HS-27A (cell line): ENCODE measurements at places on chromosomes 2 and 18.

DNA sequence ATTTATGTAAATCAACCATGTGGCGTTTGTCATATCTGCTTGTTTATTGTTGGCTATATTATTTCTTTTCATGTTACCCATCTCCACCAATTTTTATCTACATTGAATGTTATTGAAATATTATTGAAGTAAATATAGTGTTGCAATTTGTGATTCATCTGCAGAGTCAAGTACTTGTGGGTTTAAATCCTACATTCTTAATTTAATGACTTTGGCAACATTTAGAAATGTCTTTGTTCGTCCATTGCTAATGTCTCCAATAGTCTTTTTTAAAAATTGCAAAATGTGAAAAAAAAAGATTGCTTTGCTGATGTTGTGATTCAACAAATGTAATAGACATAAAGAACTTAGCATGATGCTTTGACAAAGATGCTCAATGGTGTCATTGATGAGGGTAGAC, 1572.8 kb upstream of the PIK3C3 start:
- no peak for DNase-seq

DNA sequence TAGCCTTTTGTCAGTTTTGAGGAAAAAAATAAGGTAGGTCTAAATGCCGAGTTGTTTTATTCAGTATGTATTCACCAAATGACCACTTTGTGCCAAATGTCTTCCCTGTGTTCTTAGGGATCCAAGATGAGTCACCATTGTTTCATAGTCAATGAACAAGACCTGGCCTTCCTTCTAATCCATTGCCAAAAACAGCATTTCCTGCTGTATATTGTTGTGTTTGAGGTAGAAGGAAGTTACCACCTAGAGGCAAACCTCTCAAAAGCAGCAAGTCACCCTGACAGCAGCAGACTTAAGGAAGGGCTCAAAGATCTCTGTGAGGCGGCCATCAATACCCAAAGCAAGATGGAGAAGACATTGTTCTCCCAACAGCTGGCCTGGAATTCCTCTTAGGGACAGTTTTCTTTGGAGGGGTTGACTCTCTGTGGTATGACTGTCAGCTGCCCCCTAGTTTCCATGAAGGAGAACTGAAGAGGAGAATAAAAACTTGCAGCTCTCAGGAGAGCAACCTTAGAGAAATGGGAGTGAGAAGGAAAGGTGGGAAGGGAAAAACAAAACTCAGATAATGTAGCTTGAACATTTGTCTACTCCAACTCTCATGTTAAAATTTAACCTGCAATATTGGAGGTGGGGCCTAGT, 328.3 kb downstream of the LRATD1 start:
- DNase-seq = no peak

- no peak for DNase-seq
These were observed 136.0 kb downstream of the INSIG2 start for GRCh38 chr2:118223992-118224894.

- no peak for DNase-seq
These were observed 322.4 kb downstream of the ALK start for GRCh38 chr2:29598978-29599377.

- DNase-seq = no peak
These were observed 228.0 kb downstream of the RDH14 start for GRCh38 chr2:18332477-18332876.

DNA sequence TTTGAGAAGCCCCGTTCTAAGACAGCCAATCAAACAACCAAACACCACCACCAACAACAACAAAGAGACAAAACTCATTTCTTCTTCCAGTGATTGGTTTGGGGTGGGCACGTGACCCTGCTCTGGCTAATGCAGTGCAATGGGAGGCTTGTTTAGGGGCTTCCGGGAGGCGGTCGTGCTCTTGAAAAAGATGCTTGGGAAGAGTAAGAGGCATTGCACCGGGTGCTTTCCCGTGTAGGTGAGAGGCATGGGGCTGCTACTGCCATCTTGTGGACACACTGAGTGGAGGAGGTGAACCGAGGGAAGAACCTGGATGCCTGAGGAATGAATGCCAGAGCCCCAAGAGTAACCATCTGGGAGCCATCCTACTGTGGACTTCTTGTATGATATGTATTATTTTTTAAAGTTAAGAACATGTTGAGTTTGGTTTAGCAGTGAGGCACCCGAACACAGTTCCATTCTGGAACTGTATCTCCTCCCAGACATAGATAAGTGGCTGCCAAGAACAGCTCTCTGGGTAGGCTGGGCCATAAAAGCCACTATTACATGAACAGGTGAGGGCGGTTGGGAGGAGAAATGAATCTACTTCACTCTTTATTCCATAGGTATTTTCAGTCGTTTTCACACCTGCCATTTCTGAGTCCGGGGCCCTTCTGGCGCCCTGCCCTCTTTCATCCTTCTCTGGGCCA, 19.1 kb upstream of the ARHGAP25 start:
- no peak for DNase-seq

- no peak for DNase-seq
These were observed 90.9 kb downstream of the SP3 start for GRCh38 chr2:173874003-173874893.

GRCh38 chr18:21386523-21387240, 144.7 kb downstream of the GREB1L start:
- no peak for DNase-seq

- no peak for DNase-seq
These were observed 94.4 kb downstream of the MEP1B start for GRCh38 chr18:32284284-32284683.
